RPMI7951 (cell line): ENCODE measurements at places on chromosomes 3 and 15.

- no peak for DNase-seq
Observed at GRCh38 chr15:51075826-51076523, 18.7 kb downstream of the TNFAIP8L3 start.

DNA sequence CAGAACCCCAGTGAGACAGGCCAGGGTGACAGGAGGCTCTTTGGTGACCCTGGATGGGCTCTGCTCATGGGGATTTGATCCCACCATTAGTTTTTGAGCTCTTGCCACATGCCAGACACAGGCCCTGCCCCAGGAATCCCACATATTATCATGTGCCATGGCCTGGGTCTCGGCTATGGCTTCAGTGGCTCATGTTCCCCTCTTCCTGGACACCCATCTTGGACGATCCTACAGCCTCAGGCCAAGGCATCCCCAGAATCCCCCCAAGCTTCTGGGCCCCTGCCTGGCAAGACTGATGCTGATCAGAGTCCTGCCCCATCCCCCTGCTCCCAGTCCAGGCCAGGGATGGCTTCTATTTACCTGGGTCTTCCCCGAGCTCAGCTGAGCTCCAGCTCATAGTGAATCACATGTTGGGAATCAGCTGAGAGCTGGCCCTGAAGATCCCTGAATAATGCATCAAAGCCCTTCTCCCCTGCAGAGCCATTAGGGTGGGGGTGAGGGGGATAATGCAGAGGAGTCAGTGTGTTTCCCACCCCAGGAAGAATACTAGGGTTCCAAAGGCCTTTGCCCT, 50.9 kb upstream of the CHRNB4 start:
- no peak for DNase-seq

- no peak for DNase-seq
Observed at GRCh38 chr15:83158393-83158792, 49.2 kb downstream of the HDGFL3 start.

GRCh38 chr3:30448450-30449289, 157.7 kb upstream of the TGFBR2 start:
- peak; percentile 82 for DNase-seq

DNA sequence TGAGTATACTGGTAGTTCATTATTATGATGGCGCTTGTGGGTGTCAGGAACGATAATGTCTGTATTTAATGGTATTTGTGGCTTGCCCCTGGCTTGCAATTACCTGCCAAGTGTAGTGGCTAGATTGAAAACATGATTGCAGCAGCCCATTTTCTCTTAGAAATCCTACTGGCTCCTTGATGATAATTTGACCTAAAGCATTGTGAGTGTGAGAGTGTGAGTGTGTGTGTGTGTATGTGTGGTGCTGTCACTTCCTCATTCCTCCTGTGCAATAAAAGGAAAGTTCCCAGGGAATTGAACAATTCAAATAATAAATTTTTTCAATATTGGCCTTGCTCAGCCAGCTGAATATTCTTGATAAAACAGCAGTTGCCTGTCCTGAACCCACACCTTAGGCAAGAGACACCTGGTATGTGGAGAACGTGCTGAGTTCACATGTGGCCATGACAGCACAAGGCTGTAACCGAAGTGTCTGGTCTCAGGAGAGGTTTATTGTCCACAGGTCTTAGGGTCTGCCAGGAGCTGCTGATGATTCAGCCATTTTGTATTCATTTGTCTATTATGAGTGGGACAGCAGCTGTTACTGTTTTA, 193.3 kb downstream of the CD47 start:
- no peak for DNase-seq

DNA sequence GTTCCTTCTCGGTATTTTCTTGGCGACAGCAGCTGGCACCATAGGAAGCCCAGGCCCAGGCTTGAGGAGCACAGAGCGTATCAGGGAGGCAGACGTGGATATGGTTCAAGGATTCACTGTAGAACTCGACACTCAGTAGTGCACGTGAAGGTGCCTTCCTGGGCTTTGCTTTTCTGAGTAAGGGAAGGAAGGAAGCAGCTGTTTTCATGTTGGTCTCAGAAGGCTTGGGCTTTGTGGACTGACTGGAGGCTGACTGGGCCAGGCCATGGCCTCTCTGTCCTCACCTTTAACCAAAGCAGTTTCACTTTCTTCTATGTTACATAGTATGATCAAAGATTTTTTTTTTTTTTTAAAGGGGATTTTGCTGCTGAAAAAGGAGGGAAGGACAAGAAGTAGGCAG, 6.9 kb upstream of the GHRL start:
- no peak for DNase-seq

- DNase-seq = no peak
Observed at GRCh38 chr3:149860881-149861280, 47.9 kb downstream of the RNF13 start.

DNA sequence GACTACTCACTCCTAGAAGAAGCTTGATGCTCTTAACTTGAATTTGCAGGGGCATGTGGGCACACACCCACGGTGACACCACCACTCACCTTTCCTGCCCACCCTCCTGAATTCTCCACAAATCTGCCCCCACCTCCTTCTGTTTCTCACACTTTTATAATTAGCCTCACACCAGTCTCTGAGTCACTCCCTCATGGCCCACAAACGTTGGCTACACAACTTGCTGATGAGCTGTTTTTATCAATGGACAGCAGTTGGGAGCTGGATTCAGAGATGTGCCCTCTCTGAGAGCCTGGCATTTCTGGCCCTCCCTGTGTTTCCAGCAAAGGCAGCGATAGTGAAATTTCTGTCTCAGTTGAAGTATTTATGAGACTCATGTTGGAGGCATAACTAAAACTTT, 1.3 kb downstream of the COLQ start:
- no peak for DNase-seq

GRCh38 chr15:99201408-99202175, 47.8 kb downstream of the TTC23 start:
- no peak for DNase-seq

DNA sequence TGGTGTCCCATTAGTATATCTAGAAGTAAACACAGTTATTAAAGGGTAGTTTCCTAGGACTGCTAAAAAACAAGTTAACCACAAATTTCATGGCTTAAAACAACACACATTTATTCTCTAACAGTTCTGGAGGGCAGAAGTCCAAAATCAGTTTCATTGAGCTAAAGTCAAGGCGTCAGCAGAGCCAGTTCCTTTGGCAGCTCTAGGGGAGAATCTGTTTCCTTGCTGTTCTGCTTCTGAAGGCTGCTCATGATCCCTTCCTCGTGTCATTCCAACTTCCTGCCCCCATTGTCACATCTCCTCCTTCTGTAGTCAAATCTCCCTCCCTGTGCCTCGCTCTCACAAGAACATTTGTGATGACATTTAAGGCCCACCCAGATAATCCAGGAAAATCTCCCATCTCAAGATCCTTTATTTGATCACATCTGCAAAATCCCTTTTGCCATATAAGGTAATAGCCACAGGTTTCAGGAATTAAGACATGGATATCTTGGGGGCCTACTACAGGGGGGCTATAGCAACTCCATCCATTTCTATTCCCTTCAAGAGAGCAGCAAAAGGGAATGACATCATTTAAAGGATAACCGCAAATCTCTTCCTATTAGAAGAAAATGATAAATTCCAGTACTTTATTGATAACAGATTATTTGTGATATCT, 50.1 kb downstream of the GPR176 start:
- no peak for DNase-seq

DNA sequence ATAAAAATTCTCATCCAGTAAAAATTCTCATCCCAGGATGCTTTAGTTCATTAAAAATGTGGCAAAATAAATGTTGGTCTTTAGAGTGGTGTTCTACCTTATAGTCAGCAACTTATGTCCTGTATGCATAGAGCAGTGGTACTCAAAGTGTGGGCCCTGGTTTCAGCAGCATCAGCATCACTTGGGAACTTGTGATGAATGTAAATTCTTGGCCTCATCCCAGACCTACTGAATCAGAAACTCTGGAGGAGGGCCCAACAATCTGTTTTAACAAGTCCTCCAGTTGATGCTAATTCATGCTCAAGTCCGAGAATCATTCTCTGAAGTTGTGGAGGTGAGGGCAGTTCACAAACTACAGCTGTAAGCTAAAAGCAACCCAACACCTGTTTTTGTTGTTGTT, 307.3 kb upstream of the SATB1 start:
- DNase-seq = no peak

- DNase-seq = no peak
Observed at GRCh38 chr3:189082666-189083427, 88.9 kb upstream of the TPRG1 start.

DNA sequence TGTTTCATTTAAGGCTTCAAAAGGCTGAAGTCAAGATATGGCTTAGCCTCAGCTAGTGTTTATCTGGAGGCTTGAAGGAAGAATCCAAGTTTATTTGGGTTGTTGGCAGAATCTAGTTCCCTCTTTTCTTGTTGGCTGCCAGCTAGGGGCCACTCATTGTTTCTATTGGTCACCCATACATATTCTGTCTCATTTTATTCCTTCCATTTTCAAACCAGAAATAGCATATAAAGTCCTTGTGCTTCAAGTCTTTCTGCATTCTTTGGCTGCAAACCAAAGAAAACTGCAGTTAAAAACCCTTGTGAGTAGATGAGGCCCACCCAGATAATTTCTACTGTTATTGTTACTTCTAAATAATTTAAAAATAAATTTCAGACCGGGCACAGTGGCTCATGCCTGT, 301.7 kb downstream of the OXSM start:
- DNase-seq = no peak

DNA sequence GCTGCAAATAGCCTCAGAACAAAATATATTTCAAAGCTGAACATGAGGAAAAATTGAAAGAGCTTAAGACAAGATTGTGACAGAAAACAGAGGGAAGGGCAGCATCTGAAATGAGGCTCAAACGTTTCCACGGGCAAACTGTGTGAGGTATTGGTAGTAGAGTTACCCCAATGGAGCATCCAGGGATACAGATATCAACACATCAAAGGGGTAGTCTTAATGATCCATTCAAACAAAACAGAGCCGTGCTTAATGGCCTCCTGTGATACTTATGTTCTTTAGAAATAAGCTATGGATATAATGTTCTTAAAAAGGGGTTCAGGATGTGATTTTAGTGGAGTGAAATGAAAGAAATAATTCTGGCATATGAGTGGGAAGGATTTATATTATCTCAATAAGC, 430.3 kb upstream of the PDZRN3 start:
- no peak for DNase-seq

- no peak for DNase-seq
Observed at GRCh38 chr3:29852767-29853166, 571.9 kb downstream of the RBMS3 start.

GRCh38 chr3:174156200-174156599, 702.9 kb upstream of the NAALADL2 start:
- DNase-seq = no peak

DNA sequence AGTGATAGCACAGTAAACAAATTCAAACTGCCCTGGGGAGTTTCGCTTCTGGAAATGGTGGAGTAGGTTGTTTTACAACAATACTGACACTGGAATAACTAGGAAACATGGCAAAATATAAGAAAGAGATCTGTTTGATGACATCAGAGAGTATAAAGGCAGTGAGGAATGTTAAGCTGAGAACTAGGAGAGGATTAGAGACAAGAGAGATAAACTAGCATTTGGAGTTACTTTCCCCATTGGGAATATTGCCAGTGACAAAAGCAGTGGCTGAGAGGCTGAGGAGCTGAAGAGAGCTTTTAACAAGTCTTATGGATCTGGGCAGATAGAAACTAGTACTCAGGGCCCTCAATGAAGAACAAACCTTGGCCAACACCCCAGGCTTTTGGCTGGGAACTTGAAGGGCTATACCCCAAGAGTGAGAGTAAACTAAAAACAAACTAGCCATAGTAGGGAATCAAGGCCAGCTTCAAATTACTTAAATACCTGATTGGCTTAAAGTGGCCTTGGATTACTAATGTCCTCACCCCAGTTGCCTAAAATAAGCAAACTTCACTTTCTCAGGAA, 280.4 kb downstream of the KLF13 start:
- DNase-seq = no peak

DNA sequence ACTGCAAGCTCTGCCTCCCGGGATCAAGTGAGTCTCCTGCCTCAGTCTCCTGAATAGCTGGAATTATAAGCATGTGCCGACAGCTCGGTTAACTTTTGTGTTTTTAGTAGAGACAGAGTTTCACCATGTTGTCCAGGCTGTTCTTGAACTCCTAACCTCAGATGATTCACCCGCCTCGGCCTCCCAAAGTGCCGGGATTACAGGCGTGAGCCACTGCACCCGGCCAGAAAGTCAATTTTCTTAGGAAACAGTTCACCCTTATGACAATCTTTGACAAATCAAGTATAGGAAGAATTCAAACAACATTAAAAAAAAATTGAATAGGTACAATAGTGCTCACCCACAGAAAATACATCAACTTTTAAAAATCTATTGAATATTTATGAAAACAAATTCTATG, 23.6 kb upstream of the DUT start:
- no peak for DNase-seq

GRCh38 chr3:106816838-106817237, 560.4 kb upstream of the CCDC54 start:
- no peak for DNase-seq

- DNase-seq = no peak
Observed at GRCh38 chr3:28615971-28616370, 267.3 kb upstream of the AZI2 start.

DNA sequence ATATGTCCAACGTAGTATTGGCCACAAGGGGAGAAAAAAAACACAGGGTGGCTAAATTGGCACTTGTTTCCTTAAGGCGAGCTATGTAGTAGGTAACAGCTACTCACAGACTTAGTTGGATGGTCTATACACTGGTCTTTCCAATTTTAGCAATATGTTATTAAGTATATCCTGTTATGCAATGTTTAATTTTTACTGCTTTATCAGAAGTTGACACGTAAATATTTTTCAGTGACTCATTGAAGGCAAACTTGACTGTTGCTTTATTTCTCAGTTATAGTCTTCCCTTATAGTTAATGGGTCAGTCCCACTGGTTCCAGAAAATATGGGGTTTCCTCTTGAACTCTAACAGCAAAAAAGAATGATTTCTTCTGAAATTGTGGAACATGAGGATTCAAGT, 46.5 kb downstream of the ADPGK start:
- DNase-seq = no peak

GRCh38 chr3:141454906-141455602, 31.8 kb upstream of the RASA2 start:
- DNase-seq = peak; percentile 84

GRCh38 chr3:152298393-152299248, 29.9 kb downstream of the MBNL1 start:
- peak; percentile 94 for DNase-seq

- no peak for DNase-seq
Observed at GRCh38 chr3:64306745-64307144, 81.5 kb upstream of the PRICKLE2 start.

- no peak for DNase-seq
Observed at GRCh38 chr3:159960188-159961148, 28.2 kb upstream of the IL12A start.

- DNase-seq = no peak
Observed at GRCh38 chr3:43346978-43347749, 60.8 kb downstream of the SNRK start.

DNA sequence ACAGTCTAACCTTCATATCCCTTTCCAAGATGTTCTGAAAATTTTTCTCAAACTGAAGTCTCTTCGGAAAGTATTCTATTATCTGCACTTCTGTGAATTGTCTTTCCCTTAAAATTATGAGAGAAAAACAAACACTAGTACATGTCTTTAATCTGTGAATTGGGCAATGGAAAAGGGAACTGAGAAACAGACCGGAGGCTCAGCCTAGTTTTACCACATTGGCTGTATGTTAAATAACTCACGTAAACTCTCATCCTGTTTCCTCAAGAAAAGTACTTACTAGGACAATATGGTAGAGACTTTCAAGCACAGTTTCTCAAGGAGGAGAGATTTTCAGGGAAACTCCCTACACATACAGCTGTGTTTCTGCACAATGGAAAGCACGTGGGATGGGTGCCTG, 982.2 kb upstream of the SEMA6D start:
- DNase-seq = no peak
